ENCODE measurements at places on chromosomes 3 and 15. TPM values are rescaled to one million over a fixed set of nuclear protein-coding genes. Genes with fewer than 3 reads are reported as not detected.

CCR5 gene
- total RNA-seq: not detected

BLM gene
- total RNA-seq: 11.2 TPM

DNA sequence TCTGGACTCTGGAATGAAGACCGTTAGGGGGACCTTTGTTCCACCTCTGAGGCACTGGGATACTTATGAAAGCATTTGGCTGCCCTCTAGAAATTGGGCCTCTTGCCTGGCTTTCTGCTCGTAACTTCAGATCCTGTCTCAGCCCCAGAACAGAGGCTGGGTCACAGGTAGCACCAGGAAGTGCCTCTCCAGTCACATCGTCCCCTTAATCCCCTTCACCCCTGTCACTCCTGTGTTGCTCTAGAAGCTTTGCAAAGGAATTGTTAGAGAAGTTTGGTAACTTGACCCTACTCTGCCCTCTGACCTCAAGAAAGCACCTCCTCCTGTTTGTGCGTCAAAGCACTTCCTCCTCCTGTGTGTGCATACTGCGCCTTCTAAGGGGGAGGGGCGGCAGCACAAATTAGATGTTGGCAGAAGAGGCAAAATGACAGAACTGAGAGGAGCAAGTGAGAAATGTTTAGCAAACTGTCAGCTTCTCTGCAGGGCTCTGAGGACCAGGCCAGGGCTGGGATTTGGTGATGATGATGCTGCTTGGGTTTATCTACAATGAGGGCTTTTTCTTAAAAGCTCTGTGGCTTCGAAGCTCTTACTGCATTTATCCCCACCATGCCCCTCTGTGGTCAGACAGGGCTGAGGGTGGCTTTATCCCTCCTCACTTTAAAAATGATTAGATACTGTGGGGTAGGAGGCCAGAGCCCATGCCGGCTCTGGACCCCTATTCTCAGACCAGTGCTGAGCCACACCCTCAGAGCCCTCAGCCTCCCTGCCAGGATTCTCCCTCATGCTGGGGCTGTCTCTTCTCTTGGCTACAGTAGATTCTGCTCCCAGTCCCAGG lies 76.2 kb downstream of the LARS2 start:
- DNase-seq: no peak

- no peak for DNase-seq
Measured at GRCh38 chr3:78729946-78730345, 1037.9 kb downstream of the ROBO1 start.

DNA sequence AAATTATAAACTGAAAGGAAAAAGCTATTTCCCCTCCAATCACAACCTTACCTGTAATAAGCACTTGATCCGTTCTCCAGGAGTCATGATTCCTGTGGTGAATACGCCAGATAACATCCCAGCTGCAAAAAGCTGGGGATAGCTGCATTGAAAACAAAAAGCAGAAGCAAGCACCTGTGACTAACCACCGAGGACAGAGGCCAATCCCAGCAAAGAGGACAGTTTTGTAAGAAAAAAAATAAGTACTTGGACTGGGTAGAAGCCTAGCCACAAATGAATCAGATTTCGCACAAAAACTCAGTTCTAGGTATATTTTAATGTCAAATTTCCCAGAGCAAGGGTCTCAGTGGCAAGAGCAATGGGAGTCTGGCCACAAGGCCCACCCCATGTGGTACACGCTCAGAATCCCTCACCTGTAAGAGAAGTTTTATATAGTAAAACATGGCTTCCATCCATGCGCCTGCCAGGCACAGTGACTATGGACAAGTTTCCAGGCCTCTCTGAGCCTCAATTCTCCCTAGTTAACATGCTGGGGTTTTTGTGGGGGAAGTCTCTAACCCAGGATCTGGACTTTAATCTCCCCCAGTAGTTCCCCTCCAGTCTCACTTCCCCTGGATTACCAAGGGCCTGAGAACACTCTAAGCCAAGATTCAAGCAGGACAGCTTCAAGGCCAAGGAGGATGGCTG lies 19.2 kb downstream of the SLC25A20 start:
- DNase-seq: no peak

DNA sequence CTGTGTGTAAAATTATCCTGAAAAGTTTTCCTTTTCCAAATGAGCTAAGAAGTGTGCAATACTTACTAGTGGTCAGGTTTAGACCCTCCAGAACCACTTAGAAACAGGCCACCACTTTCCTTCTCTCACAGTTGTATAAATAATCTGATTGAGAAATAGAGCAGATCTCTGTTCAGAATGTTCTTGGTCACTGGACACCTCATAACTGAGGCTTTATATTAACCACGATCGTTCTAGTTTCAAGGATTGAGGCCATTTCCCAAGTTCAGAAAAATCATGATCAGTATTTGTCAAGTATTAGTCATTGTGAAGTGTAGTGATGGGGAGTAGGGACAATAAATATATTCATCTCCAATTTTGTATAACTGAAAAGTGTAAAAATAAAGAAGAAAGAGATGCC lies 1.0 kb upstream of the MAP3K13 start:
- DNase-seq: no peak

DNA sequence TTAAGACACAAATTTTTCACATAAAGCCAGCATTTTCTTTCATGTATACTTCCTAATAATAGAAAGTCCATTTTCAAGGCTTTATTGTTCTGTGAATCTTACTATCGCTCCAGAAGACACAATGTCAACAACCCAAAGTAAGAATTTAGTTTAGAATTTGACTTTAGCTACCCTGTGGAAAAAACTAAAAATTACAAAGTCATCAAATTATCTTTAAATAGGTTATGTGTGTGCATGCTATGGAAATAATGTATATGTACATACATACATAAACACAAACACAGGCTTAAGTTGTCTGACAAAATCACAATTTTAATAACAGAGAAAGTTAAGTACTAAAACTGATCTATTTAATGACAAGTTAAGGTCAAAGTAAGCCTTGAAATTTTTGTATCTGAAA lies 20.2 kb upstream of the XXYLT1 start:
- DNase-seq: no peak

MST1R gene
- total RNA-seq: 4.3 TPM

DNA sequence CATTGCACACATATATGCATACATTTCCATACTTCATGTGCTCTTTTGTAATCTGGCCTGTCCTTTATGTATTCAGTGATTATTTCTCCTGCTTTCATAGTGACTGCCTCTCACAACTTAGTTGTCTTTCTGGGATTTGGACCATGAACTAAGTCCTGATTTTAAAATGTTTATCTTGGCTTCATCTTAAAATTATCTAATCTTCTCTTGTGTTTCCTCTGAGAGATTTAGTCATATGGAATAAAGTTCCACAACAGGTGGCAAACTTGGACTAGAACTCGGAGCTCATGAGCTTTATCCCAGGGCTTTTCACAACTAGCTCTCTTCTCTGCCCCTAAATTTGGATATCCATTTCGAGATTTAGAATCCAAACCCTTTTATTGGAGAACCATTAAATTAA lies 44.3 kb downstream of the U2SURP start:
- DNase-seq: no peak

DNA sequence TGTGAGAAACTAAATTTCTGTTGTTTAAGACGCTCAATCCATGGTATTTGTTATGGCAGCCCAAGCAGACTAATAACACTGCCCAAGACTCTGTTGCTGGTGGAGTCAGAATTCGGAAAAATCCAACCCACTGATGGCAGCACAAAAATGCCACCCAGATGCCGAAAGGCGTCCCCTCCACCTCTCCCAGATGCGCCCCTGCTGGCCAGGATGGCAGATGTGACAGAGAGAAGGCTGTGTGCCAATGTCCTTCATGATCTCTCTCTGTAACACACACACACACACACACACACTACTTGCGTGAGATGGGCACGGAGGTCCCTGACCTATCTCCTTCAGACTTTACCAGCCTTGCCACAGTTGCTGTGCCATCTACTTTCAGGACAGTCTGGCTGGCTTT lies 10.9 kb upstream of the LYSMD4 start:
- DNase-seq: no peak

DNA sequence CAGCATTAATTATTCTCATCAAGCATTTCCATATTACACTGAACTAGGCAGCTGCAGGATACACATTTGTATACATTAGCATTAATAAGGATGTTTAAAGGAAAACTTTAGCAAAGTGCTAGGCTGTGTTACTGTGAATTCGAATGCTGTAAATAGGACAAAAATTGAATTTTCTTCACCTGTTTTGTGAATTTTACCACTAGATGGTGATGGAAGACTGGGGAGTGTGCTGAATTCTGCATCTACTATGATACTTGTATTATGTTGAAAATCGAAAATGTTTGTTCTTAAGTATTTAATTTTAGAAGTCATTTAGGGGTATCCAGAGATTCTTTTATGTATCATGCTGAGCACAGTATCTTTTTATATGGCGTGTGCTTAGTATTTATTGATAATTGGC lies 12.3 kb upstream of the P2RY14 start:
- no peak for DNase-seq
